ENCODE measurements at places on chromosomes 3 and 15.

DNA sequence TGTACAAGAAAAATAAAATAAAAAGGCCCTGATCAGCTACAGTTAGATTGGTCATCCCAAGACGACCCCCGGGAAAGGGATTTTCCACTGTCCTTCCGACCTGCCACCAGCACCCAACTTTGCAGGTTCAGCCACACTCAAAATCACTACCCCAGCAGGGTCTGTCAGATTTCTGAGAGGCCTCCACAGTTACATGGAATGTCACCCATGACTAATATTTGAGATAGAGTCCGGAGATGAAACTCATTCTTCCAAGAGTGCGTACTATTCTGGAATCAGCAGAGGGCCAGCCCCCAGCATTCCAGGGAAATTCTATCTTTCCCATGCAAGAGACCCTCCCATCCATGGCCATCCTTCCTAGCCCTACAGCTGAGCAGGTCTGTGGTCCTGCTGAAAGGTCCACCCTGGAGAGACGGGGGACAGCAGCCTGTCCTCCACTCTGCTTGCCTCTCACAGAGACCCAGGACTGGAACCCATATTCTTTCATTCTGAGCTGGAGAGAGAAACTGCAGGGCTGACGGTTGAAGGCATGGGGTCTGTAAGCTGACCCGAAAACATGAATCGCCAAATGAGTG lies 5.8 kb downstream of the LIPC start:
- DNase-seq, result no peak

DNA sequence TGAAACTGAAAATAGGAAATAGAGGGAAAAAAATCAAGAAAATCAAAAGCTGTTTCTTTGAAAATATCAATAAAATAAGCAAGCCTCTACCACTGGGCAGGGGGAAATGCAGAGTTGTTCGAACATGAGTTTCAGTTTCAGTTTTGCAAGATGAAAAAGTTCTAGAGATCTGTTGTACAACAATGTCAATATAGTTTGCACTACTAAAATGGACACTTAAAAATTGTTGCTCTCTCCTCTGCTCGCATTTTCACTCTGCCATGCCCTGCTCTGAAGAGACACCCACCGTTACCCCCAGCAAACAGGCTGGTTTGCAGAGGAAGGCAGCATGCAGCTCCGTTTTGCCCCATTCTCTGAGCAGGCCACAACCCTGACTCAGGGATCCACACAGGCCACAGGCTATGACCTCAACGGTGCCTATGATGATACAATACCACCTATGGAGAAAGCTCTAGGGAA lies 64.5 kb downstream of the ZNF148 start:
- no peak for DNase-seq

DNA sequence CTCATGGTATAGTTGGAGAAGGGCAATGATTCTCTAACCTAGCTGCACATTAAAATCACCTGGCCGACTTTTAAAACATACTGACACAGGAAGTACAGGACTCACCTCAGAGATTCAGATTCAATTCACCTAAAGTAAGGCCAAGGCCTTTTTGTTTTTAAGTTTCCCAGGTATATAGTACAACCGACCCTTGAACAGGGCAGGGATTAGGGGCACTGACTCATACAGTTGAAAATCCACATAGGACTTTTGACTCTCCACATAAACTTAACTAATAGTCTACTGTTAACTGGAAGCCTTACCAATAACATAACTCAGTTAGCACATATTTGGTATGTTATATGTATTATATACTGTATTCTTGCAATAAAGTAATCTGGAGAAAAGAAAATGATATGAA lies 129.5 kb upstream of the ABI3BP start:
- no peak for DNase-seq

GRCh38 chr3:183824761-183825455 lies 469 bp downstream of the MAP6D1 start:
- DNase-seq, result peak; percentile 81

DNA sequence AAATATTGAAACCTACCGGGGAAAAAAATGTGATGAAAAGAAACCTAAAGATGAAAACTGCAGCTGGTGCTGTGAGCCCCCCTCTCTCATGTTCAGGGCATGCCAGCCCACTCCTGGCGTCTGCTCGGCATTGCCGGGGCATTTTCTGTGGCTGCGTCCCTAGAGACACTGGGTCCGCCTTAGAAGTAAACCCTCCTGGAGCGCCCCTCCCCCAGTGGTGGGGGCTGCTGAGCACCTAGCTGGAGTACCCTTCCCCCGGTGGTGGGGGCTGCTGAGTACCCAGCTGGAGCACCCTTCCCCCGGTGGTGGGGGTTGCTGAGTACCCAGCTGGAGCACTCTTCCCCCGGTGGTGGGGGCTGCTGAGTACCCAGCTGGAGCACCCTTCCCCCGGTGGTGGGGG lies 24.5 kb upstream of the GABRA5 start:
- no peak for DNase-seq

DNA sequence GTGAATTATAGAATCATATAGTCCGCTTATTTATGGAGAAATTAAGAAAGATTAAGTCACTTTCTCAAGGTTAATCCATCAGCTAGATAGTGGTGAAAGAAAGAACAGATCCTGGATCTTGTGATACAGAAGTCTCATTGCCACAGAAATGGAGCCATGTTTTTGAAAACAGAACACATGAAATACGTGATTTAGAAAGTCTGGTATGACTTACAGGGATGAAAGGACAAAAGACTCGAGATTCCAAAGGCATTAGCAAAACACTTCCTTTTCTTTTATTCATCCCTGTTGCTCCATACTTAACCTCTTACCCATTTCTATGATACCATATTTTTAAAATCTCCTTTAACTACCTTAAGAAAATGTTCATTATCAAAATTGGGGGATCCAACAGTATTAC lies 40.0 kb upstream of the TEX9 start:
- DNase-seq, result no peak

- DNase-seq, result no peak
These were observed 131.5 kb upstream of the PLXNA1 start for GRCh38 chr3:126851382-126851781.

DNA sequence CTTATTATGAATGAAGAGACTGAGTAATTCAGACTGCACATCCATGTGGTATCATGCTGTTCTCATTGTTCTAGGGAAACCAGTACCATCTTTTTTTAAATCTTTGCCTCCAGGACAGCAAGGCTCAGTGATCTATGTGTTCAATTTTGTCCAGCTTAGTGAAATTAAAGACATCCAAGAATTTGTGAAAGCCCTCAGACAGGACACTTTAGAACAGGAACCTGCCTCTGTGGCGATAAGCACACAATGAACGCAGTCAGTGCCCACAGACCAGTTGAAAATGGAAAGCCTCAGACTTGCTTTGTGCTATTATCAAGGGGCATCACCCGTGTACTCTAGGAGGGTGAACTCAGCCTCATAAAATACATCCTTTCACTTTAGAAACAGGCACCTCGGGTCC lies 20.1 kb downstream of the EID1 start:
- no peak for DNase-seq

DNA sequence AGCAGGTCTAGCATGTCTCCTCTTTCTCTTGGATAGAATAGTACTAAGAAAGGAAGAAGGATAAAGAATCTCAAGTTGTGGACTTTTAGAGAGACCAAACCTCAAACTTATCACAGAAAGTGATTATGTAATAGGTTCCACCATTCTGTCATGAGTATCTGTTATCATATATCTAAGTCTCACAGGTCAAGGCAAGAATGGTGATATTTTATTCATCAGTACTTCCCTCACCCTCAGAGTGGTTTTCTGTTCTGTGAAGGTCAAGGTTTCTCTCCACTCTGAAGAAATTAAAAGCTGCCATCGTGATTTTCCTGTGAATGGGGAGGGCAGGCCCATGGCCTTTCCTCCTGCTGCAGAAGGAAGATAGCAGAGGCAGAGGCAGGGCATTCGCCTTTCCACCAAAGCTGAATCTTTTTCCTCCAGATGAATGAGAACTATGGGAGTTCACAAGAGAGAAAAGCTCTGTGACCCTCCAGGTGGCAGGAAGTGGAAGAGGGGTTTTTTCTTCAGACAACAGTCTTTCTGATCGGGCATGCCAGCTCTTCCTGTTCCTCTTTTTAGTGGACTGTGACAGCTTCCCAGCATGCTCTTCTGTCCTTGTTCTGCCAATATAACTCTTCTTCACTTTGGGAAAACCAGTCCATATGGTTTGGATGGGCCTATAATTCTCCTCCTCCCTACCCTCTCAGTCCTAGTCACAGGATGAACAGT lies 37.1 kb upstream of the CCK start:
- DNase-seq, result no peak

- DNase-seq, result no peak
These were observed 69.4 kb downstream of the ITPR1 start for GRCh38 chr3:4562595-4562994.

DNA sequence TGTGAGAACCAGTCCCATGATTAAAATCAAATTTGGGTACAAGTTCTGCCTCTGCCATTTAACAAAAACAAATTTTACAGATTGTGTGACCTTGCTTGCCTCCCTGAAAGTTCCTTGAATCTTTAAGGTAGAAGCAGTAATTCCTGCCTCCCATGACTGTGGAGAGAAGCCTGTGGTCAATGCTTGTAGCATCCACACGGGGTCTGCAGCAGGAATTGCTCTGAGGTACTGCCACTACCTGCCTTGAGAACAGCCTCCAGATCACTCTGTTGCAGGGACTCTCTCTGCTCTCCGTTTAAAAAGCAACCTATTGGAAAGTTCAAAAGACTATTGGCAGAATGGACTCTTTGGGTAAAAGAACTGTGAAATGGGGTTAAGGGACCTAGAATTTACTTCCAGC lies 75.9 kb downstream of the SST start:
- no peak for DNase-seq

GRCh38 chr3:23985747-23986544 lies 40.9 kb downstream of the NR1D2 start:
- no peak for DNase-seq

DNA sequence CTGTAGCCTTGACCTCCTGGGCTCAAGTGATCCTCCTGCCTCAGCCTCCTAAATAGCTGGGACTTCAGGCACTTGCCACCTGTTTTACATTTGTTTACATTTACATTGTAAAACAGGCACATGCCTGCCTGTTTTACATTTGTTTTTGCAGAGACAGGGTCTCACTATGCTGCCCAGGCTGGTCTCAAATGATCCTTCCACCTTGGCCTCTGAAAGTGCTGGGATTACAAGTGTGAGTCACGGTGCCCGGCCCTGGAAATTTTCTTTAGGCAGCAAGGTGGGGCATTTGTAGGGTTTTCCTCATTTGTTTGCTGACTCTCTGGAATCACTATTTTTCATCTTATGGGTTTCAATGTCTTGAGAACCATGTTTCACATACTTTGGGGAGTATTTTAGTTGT lies 25.0 kb downstream of the PIF1 start:
- DNase-seq, result no peak

DNA sequence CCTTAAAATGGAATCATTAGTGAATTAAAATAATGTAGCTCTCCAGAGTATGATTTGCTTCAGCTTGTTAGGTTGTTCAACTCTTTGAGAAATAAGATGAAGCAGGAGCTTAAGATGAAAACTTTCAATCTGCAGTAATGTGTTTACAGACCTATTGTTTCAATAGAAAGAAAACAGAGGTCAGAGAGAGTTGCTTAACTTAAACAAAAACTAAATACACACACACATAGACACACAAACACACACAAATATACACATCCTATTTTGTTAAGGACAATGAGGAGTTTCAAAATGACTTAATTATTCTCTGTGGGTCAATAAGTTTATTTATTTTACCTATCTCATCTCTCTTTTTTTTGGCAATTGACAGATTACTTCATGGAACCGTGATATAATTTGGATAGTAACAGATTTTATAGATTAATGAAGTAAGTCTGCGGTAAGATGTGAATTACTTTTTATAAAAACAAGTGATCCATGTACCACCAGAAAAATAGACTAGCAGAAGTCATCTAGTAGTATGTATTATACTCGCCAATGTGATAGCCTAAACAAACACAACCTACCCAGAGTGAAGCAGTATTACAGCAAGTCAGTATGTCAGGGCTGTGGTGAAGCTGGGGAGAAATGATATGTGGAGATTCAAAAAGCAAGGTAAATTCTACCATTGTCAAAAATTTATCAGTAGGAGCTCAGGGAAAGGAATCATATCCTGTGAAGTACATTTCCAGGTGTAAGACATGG lies 76.7 kb upstream of the DCBLD2 start:
- no peak for DNase-seq

DNA sequence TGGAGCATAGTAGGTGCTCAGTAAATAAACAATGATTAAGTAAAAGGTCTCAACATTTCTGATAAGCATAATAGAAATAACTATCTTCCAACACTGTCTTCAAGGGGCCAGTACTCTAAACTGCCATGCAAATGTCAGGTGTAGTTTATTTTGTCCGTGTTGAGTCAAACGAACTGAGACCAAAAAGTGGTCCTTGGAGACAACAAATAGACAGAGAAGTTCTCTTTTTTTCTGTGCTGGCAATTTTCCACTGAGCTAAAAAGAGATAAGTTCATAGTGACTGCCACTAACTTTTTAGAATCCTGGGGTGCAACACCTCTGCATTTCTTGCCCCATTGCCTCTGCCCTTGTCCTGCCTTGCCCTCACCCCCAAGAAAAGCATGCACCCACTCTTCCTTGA lies 14.7 kb upstream of the MBNL1 start:
- no peak for DNase-seq

DNA sequence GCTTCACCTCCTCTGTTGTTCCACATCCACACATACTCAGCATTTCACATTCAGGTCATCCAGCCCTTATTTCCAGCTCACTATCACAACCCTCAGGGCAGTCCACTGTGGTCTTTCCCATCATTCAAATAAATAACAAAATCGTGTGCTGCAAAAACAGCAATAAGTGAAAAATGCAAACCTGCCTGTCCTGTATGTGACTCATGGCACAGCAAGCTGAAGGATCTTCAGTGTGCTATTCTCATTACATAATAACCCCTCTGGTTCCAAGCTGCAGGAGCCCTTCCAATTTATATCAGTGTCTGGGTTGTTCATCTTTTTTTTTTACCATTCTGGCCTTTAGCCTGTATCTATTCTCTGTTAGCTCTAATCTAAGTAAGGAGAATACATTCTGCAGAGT lies 185.3 kb upstream of the UBE2E2 start:
- no peak for DNase-seq

DNA sequence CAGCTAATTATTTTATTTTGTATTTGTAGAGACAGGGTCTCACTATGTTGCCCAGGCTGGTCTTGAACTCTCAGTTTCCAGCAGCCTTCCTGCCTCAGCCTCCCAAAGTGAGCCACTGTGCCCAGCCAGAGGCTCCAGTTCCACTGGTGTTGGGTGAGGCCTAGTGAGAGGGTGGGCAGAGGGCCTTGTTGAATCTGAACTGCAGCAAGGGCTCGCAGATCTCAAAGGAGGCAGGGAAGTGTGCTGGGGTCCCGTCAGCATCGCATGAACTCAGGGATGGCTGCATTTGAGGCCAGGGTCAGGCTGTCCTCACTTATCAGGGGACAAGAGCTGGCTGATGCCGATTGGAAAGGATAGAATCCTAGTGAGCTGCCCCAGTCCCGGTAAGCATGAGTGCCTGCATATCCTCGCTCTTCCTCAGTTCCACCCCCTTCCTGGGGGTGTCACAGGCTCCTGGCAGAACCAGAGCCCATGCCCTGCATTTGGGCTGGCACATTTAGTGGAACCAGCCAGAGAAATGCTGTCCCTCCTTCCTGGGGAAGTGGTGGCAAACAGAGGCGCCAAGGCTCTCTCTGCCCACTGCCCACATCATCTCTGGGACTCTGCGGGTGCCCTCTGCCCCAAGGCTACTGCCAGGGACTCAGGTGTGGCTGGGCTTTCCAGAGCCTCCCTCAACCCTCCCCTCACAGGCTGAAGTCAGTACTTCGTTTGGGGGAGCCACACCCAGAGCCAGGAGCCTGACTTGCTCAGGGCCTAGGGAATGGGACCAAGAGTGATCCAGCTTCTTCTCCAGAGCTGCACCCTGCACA lies 24.1 kb downstream of the ALS2CL start:
- DNase-seq, result no peak

All from NCI-H1417 (cell line).